ENCODE measurements at places on chromosomes 2 and 18.

DNA sequence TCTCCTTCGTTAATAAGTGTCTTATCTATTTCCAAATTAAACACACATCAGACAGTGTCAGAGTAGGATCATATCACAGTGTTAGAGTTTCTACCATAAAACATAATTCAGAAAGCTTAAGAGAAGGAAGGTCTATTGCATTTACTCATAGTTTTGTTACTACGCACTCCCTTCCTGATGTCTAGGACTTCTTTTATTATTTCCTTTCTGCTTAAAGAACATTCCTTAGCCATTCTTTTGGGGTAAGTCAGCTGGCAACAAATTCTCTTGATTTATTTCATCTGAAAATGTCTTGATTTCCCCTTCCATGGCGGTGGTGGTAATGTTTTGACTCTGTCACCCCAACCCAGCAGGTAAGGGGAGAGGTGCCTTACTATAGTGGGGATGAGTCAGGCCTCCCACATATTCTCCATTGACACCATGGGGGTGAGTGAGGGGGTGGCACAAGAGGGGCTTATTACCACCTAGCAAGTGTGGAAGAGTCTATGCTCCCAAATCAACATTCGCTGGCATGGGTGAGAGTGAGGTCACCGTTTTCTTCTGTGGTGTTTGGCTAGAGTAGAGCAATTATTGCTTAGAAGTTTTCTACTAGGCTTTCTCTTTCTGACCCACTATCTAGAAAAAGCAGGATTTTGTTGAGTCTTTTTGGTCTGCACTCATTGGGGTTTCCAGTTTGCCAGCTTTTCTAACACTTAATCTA lies 29.9 kb downstream of the ABCB11 start:
- DNase-seq = no peak

DNA sequence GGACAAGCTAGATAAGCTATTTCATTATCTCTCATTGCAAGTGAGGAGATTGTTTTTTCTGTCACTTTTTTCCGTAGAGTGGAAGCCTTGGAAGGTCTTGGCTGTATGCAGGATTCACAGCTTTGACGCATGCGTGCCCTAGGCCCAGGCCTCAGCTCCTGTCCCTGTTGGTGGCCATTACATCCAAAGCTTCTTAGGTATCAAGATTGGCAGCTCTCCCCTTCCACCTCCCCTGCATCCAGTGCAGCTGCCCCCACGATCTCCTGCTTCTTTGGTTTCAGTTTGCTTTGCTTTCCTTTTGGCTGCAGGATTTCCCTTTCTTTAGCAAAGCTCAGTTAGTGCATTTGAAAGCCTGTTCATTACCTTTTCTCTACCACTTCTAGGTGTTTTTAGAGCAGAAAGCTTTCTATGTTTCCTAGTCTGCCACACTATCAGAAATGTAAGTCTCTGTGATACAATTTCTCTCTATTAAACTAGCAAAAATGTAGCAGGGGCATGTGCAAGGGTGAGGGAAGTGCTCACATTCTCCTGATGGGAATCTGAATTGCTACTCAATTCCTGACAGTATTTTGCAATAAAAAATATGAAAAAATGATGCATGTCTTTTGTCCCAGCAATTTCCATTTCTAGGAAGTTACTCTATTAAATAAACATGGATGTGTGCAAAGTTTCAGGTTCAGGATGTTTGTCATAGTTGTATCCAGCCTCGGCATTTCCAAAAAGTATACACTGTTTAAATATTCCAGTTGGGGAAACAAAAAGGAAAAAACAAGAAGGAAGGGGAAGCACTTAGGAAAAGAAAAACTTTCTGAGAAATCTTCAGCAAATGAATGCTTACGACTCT lies 91.2 kb downstream of the LIPG start:
- DNase-seq = no peak

DNA sequence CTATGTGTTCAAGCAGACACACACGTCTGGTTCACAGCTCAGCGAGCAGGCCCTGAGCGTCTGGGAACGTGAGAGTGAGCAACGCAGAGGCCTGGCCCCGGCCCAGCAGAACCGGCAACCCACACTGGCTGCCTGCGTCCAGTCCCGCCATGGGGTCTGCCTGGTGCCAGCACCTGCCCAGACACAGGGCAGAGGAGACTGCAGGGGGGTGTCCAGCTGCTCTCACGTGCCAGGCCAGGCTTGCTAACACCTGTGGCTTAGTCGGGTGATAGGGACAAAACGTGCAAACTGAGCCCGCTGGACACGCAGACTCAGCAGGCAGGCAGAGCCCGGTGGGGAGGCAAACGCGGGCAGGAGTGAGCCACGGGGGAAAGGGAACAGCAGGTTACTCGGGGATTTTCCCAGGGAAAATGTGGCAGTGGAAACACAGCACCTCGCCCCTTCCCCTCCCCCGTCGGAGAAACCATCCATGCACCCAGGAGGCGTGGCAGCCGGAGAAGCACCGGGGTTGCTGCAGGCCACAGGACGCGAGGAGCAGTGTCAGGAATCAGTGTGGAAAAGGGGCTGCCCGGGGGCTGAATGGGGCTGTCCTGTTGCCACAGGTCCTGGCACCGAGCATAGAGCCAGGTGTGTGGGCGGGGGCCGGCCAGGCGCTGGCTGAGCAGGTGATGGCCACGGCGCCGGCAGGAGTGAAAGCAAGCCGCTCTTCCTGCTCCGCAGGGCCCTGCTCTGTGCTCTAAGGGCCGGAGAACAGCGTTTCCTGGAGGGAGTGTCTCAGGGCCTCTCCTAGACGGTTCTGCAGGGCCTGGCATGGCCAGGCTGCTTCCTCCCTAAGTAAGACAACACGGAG lies 154.7 kb downstream of the HDAC4 start:
- DNase-seq = no peak

GRCh38 chr2:18721038-18721922 lies 131.9 kb upstream of the NT5C1B start:
- no peak for DNase-seq

- DNase-seq = no peak
These were observed 93.4 kb downstream of the SOS1 start for GRCh38 chr2:39027421-39027820.

DNA sequence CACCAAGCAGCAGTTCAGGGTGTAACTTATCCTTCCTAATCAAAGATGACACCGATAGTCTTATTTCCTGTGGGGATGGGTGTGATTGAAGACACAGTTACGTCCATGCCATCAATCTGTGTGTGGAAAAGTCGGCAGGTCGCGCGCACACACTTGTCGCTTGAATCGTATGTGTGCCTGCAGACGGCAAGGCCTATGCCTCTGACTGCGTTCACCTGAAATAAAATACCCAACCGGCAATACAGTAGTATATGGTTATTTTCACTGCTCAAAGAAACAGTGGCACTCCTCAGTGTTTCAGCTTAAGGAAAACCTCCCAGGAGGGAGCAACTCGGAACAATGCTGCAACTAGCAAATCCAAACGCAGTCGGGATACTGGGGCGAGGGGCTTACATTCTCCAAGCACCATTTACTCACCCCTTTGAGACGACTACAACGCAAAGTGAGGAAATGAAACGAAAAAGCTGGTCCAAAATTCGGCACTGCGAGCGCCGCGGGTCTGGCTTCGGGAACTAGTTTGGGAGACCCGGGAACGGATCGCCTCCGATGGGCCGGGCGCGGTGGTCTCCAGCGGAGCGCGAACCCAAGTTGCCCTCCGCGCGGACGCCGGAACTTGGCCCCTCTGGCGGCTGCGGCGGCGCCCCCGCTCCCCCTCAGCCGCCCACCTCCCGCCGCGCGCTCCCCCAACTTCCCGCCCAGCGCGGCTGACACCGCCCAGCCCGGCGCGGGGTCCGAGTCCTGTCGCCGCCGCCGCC lies 675 bp downstream of the PRKD3 start:
- no peak for DNase-seq

- no peak for DNase-seq
These were observed 718.2 kb upstream of the SOX11 start for GRCh38 chr2:4973973-4974372.

GRCh38 chr2:179861416-179862067 lies at the start of gene ZNF385B:
Gene ZNF385B (minus strand): TSS chr2:179861612.
- no peak for DNase-seq

DNA sequence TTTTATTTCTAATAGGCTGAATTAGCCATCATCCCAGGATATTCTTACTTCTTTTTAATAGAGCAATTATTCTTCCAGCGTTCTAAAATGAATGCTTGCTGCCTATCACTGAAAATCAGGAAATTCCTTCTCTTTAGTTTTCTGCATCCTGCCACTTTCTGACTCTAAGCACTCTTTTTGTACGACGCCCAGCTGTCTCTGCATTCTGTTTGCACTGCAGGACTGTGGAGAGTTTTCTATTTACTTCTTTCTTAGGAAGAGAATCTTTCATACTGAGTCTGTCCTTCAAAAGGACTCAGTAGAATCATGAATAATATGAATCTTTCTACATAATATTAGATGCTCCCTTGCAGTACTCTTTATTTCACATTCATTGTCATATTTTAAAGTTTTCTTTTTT lies 360.4 kb upstream of the DSEL start:
- DNase-seq = no peak

- no peak for DNase-seq
These were observed 149.7 kb downstream of the TFCP2L1 start for GRCh38 chr2:121135168-121135853.

DNA sequence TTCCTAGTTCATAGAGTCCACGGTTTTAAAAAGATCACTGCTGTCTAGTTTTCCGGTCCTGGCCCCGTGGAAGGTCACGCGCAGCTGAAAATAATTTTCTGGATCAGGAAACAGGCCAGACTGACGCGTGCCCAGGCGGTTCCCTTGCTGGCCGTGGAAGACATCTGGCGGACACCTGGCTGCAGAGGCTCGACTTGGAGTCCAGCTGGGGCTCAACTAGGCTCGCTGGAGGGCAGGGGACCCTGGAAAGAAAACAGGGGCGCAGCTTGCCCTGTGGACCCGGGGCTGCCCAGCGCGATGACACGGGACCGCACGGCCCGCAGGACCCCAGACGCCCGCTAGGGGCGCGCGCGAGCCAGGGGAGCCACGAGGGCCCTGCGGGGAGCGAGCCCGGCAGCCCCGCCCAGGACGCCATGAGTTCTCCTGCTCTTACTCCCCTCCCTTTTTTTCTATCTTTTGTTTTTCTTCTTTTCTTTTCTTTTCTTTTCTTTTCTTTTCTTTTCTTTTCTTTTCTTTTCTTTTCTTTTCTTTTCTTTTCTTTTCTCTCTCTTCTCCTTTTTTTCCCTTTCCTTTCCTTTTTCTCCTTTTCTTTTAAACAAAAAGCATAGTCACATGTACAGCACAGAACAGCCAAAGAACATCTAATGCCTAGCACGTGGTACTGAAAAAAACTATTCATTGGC lies 43.2 kb upstream of the UBE2F start:
- no peak for DNase-seq

DNA sequence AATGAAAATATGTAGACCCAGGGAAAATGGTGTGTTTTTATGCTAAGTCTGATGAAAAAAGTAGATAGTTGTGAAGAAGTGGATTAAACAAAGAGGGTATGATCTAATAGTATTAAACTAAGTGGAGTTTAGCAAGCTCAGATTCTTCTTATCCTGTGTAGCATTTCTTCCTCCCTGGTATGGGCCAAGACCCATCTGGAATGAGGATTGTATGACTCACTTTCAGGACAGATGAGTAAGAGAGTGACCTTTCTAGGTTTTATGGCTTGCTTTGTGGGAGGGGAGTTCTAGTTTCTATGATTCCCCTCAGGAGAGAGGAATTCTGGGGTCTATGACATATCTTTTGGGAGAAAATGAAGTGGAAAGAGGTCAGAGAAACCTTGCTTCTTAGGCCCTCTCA lies 550.1 kb downstream of the SPAG16 start:
- no peak for DNase-seq

- no peak for DNase-seq
These were observed 230.8 kb downstream of the SEPTIN10 start for GRCh38 chr2:109382951-109383350.

DNA sequence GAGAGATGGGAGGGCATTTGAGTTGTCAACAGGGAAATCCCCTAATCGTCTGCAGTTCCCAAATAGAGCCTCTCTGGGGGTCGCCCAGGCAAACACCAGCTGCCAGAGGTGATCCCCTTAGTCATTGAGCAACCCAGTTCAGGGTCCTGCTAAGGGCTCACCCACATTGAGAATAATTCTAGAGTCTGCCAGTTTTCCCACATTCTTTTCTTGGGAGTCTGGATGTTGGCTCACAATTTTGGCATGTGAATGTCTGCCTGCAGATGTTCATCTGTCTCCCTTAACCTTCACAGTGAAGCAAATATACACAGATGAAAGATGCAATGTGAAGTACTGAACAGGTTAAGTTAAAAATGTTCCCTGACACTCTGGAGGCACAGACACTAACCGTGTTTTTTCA lies 11.4 kb upstream of the SMIM21 start:
- no peak for DNase-seq

DNA sequence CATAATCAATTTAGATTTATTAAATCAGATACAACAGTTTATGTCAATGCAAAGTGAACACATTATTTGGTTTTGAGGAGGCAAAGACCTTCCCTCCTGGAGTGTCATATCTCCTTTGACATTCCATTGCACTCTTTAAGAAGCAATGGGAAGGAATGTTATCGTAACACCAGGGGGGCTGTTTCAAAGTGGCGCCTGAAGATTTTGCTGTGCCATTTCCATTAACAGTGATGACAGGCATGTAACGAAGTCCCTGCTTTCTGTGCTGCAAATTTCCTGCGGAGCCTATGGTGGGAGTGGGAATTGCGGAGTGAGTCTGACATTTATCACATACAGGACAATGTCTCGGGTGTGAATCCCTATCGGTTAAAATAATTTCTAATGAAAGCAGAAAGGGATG lies 499.6 kb upstream of the RAB6C start:
- no peak for DNase-seq

- DNase-seq = no peak
These were observed 13.5 kb downstream of the RHBDD1 start for GRCh38 chr2:226849349-226849748.

GRCh38 chr2:113076954-113077669 lies 9.3 kb downstream of the IL1F10 start:
- DNase-seq = no peak

Measured in CMK (cell line).